ENCODE measurements at places on chromosomes 1 and 21.
A peak's percentile ranks its signal among the peaks of the same experiment; 100 is the strongest.

DNA sequence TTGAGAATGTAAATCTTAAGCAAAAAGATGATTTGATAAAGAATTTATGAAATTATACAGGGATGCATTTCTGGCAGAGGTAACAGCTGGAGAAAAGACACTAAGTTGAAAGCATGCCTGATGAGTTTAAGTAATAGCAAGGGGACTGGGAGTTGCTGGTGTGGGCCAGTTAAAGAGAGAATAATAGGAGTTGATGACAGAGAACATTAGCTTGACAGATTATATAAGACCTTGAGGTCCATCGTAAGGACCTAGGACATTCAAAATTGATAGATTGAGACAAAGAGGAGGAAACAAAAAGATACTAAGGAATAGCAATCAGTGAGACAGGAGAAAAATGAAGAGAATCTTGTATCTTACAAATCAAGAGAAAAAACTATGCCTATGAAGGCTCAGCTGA is 84.7 kb upstream of the TMPRSS15 start:
- no peak for DNase-seq

DNA sequence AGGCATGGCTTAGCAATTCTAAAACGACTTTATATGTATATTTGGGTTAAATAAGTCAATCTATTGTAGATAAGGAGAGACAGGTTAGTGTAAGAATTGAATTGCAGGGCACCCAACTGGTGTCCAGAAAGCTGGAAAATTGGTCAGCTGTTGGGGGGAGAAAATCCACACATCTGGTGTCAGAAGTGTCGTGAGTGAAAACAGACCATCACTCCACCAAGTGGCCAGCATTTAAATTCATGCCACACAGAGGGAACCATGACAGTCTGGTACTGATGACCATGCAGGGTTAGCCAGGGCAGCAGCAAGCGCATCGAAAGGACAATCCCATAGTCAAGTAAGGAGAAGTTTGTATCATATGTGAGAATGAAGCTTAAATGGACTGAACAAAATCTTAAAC is 11.7 kb downstream of the LAX1 start:
- DNase-seq: no peak

- DNase-seq: no peak
Observed at GRCh38 chr21:43189936-43190335, 21.1 kb downstream of the CRYAA start.

DNA sequence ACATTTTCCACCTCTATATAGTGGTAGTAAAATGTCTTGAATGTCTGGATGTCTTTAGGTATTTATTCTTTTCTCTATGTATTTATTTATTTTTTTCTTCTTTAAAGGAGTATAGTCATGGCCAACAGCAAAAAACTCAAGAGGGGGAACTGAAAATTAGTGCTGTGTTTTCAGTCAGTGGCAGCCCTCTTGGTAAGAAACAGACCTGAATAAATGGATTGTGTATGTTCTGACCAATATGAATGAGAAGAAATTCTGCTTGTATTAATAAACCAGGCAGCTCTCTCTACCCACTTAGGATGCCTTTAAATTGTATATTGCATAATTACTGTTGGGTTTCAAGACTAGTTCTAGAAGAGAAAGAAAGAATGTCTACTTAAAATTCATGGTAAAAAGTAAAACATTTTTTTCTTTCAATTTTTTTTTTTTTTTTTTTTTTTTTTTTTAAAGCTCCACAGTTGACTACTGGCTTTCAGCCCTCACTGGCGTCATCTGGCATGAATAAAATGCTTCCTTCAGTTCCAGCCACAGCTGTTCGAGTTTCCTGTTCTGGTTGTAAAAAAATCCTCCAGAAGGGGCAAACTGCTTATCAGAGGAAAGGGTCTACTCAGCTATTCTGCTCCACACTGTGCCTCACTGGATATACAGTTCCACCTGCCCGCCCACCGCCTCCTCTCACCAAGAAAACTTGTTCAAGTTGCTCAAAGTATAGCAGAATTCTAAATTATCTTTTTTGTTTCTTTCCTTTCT is 101.6 kb downstream of the ZMYM4 start:
- DNase-seq: peak; percentile 21

DNA sequence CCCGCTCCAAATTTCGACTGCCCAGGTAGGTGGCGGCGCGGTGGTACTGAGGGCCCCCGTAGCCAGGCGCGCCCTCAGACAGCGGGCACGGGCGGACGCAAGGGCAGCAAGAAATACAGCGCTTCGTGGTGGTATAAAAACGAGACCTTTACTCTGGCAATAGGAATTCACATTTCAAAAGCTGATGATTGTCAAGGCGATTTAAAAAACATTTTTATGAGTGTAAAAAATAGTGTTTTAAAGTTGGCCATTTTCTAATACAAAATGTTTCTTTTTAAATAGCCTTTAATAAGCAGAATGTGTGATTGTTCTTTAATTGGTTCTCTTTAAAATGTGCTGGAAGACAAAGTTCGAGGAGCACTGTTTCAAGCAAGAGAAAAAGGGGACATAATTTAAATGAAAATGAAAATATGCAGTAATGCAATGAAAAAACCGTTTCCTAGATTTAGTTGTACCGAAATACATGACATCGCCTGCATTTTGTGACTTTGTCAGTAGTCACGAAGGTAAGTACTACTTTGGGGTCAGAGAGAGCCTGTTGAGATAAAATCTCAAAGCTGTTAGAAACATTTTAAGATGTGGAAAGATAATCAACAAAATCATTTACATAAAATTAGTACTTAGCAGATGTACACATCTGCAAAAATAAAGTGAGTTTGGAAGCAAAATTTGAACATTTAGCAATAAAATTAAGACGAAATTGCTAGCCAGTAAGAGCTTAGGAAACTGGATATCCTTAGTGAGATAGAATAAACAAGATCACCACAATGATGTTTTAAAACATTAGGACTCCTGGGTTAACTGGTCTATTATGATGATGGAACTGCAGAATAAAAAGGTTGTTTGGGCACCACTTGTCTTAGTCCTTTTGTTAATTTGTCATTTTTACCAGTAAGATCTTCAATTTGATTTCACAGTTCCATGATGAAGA is 1.1 kb upstream of the PSMG1 start:
- DNase-seq: no peak

- DNase-seq: no peak
Observed at GRCh38 chr1:51301152-51301843, 29.1 kb downstream of the TTC39A start.

DNA sequence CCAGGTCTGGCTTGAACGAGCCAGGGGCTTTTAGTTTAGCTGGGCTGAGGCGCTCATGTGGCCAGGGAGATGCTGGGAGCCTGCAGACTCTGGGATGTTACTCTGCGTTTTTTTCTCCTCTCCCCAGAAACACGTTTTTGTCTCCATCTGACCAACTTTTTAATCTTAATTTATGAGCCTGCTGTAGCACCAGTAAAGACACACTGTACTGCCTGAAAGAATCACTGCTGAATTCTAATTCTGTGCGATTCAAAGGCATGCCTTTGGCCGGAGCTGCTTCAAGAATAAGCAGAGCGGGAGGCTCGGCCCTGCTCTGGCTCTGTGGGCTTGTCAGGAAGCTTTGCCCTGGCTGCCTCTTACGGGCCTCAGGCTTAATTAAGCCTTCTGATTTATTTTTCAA is 129.5 kb downstream of the CAMTA1 start:
- DNase-seq: no peak

DNA sequence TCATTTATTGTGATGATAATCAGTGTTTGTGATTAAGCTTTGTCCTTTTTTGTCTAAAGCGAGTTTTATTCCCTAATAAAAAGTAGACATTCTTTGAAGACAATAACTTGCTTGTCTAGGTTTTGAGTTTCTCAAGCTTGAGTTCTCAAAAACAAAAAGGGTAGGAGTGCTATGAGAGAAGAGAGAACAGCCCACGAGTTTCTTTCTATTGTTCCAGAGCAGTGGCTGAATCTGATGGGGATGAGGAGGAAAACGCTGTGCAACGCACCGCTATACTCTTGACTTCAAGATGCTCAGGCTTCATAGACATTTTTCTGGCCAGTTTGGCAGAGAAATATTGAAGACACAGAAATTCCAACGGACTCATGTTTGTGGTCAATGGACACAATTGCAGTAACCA is 669.8 kb upstream of the B3GALT2 start:
- no peak for DNase-seq

DNA sequence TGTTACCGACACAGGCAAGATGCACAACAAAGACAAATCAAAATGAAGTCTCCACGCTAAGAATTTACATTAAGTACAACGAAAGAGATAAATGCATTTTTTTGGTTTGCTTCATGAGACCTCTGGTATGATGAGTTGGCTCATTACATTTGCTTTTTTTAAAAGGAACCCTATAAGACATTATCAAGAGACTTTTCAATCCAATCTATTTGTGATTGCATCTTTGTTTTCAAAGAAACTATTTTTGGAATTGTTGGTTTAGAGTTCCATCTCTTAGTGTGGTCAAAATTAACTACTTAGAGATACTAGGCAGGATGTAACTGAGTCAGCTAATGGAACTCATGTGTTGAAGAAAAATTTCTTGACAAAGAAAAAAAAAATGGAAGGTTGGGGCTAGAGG is 200.1 kb downstream of the ZC3H11B start:
- peak; percentile 31 for DNase-seq

DNA sequence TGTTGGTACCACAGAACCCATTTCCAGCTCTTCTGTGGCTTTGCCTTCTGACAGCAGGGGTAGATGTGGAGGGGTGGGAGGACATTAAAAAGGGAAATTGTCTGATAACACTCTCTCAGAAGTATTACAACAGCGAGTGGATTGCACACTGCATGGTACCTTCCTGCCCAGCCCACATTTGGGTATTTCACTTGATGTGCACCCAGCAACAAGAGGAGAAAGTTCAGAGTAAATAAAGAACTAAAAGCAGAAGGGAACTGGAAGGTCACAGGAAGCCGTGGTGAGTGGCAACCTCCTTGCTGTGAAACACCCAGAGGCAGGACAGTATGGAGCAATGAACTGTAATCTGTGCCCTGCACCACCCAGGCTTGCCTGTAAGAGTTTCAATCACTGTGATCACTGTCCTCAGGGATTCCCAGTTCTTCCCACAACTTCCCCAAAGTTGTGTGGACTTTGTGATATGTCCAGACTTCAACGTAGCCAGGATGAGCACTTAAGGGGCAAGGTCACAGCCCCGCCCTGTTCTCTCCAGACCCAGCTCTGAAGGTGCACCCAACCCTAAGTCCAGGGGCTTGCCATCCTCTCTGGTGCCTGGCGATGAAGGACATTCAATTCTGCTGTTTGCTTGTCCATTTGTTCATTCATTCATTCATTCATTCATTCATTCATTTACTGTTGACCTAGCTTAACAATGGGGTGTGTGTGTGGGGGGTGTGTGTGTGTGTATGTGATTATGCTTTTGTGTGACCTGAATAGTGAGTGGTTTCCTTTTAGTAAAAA is 18.7 kb upstream of the F5 start:
- DNase-seq: no peak

DNA sequence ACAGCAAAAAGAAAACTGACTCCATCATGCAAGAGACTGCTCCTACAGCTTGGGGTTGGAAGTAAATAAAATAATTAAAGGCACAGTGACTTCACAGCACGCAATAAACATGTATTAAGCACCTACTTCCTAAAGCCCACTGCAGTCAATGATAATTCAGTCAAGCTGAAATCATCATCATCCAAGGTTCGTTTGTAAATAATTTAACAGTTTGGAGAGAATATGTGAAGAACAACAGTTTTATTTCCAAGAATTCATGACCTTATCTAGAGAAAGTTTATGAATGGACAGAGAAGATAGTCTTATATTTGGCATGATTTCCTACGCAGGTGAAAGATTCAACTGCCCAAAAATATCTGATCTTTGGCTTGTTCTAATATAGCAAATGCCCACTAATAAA is 86.8 kb downstream of the SMYD3 start:
- DNase-seq: no peak

GRCh38 chr1:17687145-17687544 is 68.0 kb upstream of the ACTL8 start:
- peak; percentile 10 for DNase-seq

- no peak for DNase-seq
Observed at GRCh38 chr1:34850382-34850781, 9.2 kb downstream of the SMIM12 start.

- no peak for DNase-seq
Observed at GRCh38 chr1:181077576-181078242, 10.8 kb upstream of the IER5 start.

DNA sequence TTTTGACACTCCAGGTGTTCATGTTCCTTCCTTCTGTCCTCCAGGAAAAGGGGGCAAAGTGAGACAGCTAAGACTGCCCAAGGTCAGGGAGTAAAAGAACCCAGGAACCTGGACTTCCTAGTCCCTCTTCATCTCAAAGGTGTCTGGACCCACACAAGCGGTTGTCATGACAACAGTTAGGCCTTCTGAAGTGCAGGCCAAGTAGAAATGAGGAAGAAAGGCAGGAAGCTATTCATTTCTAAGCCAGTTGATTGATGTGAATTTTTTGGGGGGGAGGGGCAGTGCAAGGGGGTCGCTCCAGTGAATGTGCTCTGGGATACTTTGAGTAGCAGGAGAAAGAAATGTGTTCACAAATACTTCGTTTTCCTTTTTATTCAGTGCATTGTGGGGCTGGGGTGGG is 114.3 kb downstream of the NAV1 start:
- DNase-seq: no peak

GRCh38 chr1:204837440-204838084 is 33.1 kb upstream of the NFASC start:
- no peak for DNase-seq

GRCh38 chr1:65722461-65722860 is 70.2 kb upstream of the PDE4B start:
- DNase-seq: no peak

DNA sequence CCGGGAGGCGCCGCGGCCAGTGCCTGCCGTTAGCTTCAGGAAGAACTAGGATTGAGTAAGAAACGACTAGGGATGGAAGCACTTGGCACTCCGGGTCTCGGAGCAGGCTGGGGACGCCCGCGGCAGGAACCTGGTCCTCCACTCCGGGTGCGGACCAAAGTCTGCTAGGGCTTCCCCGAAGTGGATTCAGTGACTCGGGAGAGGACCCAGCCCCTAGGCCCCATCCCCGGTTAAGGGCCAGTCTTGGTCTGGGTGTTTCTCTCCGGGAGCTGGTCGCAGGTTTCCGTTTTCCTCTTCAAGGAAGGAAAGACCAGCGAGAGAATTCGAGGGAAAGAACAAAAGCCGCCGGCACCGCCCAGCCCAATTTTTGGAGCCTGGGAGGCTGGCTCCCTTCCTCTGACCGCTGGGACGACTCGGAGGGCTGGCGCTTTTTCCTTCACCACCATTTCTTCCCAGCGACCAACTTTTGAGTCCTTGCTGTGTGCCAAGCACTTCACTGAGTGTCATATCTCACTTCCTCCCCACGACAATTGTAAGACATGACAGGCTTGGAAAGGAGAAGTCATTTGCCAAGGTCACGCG is 16.8 kb upstream of the STMN1 start:
- no peak for DNase-seq

- no peak for DNase-seq
Observed at GRCh38 chr1:239718571-239718970, 332.2 kb downstream of the CHRM3 start.

DNA sequence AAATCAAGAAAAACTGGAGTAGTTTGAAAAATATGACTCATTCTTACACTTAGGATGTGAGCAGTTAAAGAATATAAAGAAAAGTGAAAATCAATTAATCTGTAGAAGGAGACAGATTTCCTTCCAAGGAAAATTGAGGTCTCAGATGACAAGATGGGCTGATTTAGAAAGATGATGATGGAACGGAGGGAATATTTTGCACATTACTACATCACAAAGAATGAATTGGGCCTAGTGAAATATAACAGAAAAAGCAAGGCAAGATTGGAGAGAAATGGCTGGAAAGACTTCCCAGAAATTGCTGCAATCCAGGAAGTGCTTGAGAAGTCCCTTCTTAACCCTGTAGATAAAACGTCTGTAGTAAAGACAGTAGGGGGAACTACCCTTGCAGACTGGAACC is 169.1 kb upstream of the SYT6 start:
- DNase-seq: no peak

GRCh38 chr1:230069796-230070195 is 2.8 kb downstream of the GALNT2 start:
- DNase-seq: no peak

All from GM04503 (cell line).